ENCODE measurements at places on chromosomes 7 and 10.

DNA sequence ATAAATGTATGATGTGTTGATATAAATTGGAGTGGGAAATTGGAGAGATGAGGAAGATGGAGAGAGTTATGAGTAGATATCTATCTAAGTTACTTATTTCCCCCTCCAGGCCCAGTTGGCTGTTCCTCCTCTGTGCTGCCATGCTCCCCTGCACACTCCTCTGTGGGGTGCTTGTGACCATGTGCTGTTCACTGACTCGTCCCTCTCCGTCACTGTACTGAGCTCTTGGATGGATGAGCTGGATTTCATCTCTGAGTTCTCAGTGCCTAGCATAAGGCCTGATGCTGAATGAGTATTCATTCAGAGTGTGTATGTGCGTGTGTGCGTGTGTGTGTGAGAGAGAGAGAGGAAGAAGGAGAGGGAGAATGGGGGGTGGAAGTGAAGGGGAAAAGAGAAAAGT lies 14.5 kb downstream of the OR9A2 start:
- no peak for DNase-seq

DNA sequence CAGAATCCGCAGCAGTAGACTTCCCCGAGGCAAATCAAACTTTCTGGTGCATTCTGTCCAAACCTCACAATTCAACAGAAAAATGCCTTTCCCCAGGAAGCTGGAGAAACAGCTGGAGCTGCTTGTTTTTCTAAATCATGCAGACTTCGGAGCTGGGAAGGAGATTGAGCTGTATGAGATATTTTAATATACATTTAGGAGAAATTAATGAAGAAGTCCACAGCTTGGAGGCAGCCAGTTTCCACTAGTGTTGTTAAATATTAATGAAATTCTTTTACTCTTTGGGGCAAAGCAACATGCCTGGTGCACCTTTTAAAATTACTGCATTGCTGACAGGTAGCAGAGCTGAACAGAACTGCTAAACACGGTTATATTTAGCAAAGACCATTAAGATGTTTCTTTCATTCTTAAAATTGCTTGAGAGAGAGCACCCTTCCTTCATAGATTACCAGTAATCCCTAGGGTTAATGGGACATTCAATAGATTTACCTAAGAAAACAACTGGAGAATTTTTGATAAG lies 566.4 kb downstream of the SORCS3 start:
- no peak for DNase-seq

DNA sequence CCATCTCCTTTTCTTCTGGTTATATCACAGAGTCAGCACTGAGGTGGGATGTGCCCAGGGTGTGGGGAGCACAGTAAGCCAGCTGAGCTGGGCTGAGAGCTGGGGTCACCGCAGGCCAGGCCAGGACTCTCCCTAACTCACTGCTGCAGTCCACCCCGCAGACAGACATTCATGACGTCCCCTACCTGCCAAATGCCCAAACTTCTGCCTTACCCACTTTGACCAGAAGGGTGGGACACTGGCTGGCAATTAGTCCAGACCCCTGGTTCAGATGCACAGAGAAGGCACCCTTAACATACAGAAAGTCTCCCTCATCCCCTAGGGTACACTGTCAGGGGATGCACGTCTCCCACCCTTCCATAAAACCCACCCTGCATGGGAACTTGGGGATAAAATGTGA lies 2.1 kb downstream of the DRGX start:
- no peak for DNase-seq

GRCh38 chr10:113000876-113001598 lies 51.0 kb downstream of the TCF7L2 start:
- DNase-seq: no peak

GRCh38 chr7:19102884-19103283 lies 14.6 kb downstream of the TWIST1 start:
- no peak for DNase-seq

DNA sequence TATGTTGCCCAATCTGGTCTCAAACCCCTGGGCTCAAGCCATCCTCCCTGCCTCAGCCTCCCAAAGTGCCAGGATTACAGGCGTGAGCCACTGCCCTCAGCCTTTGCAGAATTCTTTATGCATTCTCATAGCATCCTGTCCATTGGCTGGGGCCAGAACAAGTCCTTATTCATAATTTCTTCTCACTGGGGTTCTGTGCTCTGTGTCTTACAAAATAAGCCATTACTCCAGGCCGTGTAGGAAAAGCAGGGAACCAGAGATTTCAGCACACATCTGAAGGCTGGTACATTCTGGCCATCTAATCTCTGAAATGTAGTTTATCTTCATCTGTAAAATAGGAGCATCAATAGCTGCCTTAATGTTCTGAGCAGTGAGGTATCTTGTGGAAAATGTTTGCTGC lies 10.3 kb upstream of the OCM start:
- DNase-seq: no peak

DNA sequence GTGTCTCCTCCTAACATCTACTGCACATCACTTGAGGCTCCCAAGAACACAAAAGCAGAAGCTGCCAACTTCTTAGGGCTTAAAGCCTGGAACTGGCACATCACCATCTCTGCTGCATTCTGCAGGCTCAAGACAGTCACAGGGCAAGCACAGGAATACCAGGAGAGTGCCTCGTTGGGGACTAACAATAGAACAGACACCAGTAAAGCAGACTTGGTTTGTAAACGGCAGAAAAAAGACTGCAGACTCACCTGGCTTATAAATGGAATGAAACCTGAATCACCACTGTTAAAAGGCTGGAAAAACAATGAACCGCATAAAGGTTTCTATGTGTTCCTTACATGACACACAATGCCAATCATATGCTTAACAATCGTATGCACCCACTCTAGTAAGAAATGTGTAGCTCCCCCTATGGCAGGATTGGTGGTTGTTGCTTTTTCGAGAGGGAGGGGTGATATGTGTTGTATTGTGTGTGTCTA lies 12.8 kb downstream of the RHEB start:
- no peak for DNase-seq

- no peak for DNase-seq
Measured at GRCh38 chr7:116834815-116835504, 27.4 kb upstream of the CAPZA2 start.

DNA sequence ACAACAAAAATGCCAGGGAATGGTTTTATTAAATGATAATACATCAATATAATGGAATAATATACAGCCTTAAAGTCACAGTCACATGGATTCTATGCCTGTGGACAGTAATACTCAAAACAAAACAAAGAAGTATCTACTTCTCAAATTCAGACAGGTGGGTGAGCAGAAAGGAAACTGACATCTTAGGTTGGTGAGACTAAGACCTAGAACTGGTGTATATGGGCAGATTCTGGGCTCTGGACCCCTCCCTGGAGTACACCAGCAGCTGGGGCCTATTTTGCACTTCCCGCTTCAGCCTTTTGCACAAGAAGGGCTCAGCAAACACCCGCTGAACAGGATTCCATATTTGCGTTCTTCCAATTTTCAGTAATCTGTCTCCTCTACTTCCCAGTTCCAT lies 5.4 kb upstream of the FIS1 start:
- no peak for DNase-seq

DNA sequence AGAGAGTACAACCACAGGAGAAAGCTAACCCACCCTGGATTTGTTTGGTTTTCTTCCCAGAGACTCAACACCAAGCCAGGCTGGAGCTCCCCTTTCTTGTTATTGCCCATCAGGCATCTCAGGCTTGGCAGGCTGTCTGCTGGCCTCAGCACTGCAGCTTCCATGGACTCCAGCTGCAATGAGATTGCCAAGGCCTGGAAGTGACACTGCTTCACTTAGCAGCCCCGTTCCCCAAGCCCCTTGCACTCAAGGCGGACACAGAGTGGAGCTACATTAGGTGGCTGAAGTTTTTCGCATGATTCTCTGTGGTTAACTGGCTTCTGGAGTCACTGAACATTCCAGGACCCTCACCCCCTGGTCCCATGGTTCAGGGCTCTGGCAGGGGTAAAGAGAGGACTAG lies 163.1 kb upstream of the GDF10 start:
- no peak for DNase-seq

Data from NCI-H345 (cell line).